ENCODE measurements at places on chromosomes 13 and 19.
A peak's percentile ranks its signal among the peaks of the same experiment; 100 is the strongest.

DNA sequence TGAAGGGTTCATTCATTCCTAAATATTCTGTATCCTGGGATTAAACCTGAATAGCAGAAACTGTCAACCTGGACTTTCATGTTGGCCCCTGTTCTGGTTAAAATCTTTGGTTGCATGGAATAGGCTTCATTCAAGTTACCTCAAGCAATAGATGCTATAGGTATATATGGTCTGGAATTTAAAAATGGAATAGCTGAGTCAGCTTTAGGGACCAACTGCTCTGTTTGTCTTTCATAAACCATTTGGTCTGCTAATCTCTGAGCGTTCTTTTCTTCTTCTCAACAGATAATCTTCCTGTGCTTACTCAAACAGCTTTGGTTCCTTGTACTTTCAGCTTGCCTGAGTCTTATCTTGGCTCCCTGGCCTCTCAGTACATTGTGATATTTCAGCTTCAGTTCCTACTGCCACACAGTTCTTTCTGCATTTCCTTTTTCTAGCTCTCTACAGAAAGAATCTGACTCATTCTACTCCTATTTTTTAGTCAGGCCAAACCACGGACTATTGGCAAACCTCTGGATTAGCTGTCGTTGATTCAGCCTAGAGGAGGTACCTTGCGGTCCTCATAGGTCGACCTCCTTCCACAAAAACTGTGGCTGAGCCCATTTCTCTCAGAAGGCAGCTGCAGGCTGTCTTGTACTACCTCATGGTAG lies 35.9 kb upstream of the MAB21L1 start:
- no peak for DNase-seq

- no peak for DNase-seq
Measured at GRCh38 chr19:5112681-5113575, 144.0 kb downstream of the KDM4B start.

DNA sequence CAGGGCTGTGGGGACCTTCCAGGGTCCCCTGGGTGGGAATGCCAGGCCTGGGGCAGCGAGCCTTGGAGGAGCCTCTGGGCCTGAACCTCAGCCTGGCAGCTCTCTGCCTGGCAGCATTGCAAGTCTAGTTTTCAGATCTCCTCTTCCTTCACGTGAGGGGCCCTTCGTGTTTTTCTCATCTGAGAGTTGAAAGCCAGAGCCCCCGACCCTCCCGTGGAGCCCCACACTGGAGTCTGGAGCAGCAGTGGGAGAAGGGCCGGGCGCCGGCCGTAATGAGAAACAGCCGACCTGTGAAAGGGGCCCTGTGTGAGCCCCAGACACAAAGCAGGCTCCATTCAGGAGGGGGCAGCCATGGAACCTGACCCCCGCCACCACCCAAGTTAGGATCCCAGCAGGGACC lies 19.3 kb downstream of the TMED1 start:
- DNase-seq = no peak

GRCh38 chr19:679418-680286 lies 3.5 kb downstream of the FSTL3 start:
- DNase-seq = peak; percentile 62

- DNase-seq = no peak
Measured at GRCh38 chr19:43741075-43741825, 13.5 kb downstream of the SMG9 start.

GRCh38 chr13:29589967-29590366 lies 5.5 kb downstream of the SLC7A1 start:
- DNase-seq = no peak

DNA sequence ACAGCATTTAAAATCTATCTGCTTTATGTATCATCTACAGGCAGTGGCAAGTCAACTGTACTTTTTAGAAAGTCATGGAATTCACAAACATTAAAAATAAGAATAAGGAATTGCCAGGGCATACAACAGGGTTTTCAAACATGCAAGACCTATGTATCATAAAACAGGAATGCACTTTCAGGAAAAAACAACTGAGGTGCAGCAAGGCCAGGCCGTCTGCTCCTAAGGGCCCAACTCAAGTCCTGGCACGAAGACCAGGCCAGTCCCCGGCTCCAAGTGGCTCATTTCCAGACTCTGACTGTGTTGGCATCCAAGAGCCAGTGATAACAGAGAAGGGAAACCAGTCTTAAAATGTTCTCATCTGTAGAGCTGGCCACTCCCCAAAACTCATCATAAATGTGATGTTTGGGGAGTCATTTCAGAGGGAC lies 7.1 kb downstream of the RFX2 start:
- DNase-seq = no peak

DNA sequence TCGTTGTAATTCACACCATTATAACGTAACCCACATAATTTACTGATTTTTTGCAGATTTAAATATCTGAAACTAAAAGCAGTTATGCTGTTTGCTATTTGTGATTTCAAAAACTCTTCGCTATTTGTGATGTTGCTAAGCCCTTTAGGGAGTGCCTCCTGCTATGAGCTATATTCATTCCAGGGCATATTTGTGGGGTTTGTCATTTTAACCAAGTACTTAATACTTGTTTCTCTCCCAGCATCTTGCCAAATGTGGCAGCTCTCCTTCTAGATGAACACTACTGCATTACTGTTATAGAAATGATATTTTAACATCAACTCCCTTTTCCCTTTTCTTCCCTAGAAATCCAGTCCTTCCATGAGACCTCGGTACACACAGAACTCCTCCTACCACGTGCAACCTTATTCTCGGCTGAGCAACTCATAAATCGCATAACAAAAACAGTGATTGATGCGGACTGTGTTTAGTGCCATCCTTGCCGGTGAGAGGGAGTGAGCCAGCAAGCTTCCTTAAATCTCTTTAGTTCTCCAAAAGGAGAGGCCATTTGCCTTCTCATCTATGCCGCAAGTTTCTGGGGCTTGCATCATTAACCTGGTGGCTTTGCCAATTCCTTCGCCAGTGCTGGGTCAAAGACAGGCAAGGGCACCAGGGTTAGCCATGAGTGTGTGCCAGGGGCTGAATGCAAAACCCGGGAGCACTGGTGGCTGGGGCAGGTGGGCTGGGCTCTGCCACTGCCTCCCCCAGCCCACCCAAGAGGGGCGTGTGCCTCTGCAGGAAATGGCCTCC lies 33.4 kb downstream of the RFX2 start:
- no peak for DNase-seq

- DNase-seq = no peak
Measured at GRCh38 chr13:76936763-76937162, 11.5 kb upstream of the ACOD1 start.

- DNase-seq = no peak
Measured at GRCh38 chr13:109204252-109204651, 574.8 kb downstream of the MYO16 start.

DNA sequence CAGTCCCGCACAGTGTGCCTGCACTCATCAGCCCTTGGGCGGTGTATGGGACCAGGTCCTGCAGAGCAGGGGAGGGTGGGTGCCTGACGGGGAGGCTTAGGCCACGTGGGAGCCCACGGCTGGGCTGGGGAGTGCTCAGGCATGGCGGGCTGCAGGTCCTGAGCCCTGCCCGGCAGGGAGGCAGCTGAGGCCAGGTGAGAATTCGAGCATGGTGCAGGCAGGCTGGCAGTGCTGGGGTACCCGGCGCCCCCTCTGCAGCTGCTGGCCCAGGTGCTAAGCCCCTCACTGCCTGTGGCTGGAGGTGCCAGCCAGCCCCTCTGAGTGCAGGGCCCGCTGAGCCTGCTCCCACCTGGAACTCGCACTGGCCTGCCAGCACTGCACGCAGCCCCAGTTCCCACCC lies 630.9 kb upstream of the PCDH20 start:
- no peak for DNase-seq

GRCh38 chr13:40132249-40132648 lies 476.8 kb downstream of the COG6 start:
- DNase-seq = no peak

DNA sequence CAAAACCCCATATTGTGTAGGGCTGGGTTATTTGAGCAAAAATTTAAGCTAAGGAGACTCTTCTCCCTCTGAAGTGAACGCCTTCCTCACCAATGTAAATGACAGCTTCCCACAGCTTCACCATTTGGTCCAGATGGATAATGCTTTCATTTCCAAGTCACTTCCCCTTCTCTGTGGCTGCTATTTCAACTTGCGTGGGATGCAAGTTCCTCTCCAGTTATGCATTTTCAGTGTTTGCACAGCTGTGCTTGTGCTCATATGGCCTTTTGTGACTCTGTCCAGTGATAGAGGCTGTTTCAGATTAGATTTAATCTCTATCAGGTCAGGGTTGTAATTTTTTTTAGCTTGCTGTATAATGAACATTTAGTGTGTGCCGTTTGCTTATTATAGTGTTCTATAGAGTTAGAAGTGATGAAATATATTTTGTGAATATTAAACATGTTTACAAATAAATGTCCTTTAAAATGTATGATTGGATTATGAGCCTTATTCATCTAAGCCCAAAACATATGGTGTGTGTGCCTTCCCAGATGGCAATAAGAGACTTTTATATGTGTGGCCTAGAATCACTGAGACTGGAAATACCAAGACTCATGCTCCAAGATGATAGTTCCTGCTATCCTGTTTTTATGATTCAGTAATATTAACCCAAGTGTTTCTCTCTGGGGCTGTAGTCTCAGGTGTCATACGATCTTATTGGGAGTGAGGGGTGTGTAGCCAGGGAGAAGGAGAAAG lies 86.6 kb downstream of the TNFRSF19 start:
- peak; percentile 33 for DNase-seq

DNA sequence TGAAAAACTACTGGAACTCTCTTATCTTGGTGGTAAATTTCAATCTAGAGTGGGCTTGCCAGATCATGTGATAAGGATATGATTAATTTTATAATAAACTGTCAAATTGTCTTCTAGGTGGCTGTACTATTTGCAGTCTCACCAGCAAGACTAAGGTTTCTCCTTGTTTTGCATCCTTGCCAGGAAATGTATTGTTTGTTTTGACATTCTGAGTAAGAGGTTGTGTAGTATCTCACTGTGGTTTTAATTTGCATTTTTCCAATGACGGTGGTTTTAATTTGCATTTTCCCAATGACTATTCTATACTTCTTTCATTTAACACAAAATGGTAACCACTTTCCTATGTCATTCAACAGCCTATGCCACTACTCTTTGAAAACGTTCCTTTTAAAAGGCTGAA lies 2.0 kb downstream of the CAB39L start:
- DNase-seq = no peak

GRCh38 chr13:109785141-109785891 lies 1.1 kb downstream of the IRS2 start:
- DNase-seq = no peak

GRCh38 chr13:113546571-113547237 lies 37.8 kb upstream of the TFDP1 start:
- DNase-seq = no peak
